ENCODE measurements at places on chromosomes 1 and 21. TPM values are rescaled to one million over a fixed set of nuclear protein-coding genes. Genes with fewer than 3 reads are reported as not detected.

The SNAPIN gene
- 64.0 TPM for total RNA-seq

The RPTN gene
- total RNA-seq: not detected

The DYNLT4 gene
- 1.0 TPM for total RNA-seq

The TTC34 gene
- 0.70 TPM for total RNA-seq

The HSPB7 gene
- total RNA-seq: 4,074 TPM

The VWA1 gene
- total RNA-seq: 20.5 TPM

The ZNF496 gene
- 10.5 TPM for total RNA-seq

The NTMT2 gene
- 5.3 TPM for total RNA-seq

The C1orf185 gene
- not detected for total RNA-seq

The MMEL1 gene
- 0.35 TPM for total RNA-seq

The GJA4 gene
- 23.0 TPM for total RNA-seq

The KIAA1614 gene
- total RNA-seq: 6.4 TPM

The LCE1D gene
- total RNA-seq: not detected

The RPRD2 gene
- 23.6 TPM for total RNA-seq

The ALPL gene
- 11.0 TPM for total RNA-seq

The KLF17 gene
- not detected for total RNA-seq

The HCRTR1 gene
- total RNA-seq: 0.49 TPM

The EVA1B gene
- total RNA-seq: 10.9 TPM

The GBP7 gene
- total RNA-seq: not detected

The BRINP3 gene
- not detected for total RNA-seq

The GUCA2B gene
- not detected for total RNA-seq

The GUCA2A gene
- not detected for total RNA-seq

The RNU1-3 gene
- total RNA-seq: 4,572 TPM

The MMP23B gene
- 36.2 TPM for total RNA-seq

The SLC30A2 gene
- total RNA-seq: 4.0 TPM

The CFH gene
- total RNA-seq: 39.6 TPM

The ATG4C gene
- 9.4 TPM for total RNA-seq

The VPS72 gene
- 47.1 TPM for total RNA-seq

The NPHP4 gene
- total RNA-seq: 4.8 TPM

The KLHDC7A gene
- not detected for total RNA-seq

The KRTAP19-5 gene
- not detected for total RNA-seq

The DMRTA2 gene
- total RNA-seq: not detected

The ZZZ3 gene
- total RNA-seq: 30.2 TPM

The CD52 gene
- total RNA-seq: 6.5 TPM

The CA6 gene
- 0.19 TPM for total RNA-seq

The C1QB gene
- total RNA-seq: 165 TPM

The UMODL1 gene
- not detected for total RNA-seq

The SPATA21 gene
- total RNA-seq: not detected

The LCE1F gene
- total RNA-seq: not detected

The GPR25 gene
- total RNA-seq: not detected

The SDC3 gene
- total RNA-seq: 28.5 TPM

The KCNJ10 gene
- not detected for total RNA-seq

The TATDN3 gene
- 20.5 TPM for total RNA-seq

The HECTD3 gene
- total RNA-seq: 25.7 TPM

The NEXN gene
- total RNA-seq: 365 TPM

The CCDC181 gene
- 0.65 TPM for total RNA-seq

The SARS1 gene
- 97.6 TPM for total RNA-seq

The PCNX2 gene
- total RNA-seq: 2.2 TPM

The RRP15 gene
- 21.9 TPM for total RNA-seq

Data from Right ventricle myocardium inferior (tissue), 1 donor.